A673 (cell line): ENCODE measurements at places on chromosomes 11 and 22. TPM values are rescaled to one million over a fixed set of nuclear protein-coding genes. Genes with fewer than 3 reads are reported as not detected.

DNA sequence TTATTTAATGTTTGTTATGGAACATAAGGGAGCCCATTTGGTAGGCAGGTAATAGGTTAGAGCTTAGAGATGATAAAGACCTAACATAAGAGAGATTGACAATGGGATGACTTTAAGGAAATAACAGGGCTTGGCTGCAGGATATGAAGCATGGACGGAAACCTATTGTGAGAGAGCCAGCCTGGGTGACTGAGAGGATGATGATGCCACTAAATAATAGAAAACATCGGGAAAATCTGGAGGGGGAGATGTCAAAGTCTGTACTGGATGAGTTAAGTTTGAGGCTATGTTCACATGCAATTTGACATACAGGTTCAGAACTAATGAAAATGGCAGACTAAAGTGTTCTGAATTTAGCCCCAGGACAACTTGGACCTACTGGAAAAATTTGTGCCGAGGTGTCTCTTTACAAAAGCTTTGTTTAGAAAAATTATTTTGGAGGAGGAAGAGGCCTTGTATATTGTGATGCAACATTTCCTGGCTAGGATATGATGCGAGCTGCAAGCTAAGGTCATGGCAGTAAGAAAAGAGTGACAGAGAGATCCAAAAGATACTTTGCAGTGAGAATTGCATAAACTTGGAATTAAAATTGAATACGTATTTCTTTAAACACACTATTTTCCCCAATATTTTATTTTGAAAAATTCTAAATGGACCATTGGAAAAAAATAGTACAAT lies 339.3 kb upstream of the PLET1 start:
- H3K4me1 ChIP-seq, result peaks cover 13% of the 10 kb centered on the region
- no peaks in the 10 kb centered on the region for H3K36me3 ChIP-seq
- no peak overlapping the region for H3K27ac ChIP-seq
- DNase-seq, result no peak
- no peaks in the 10 kb centered on the region for H3K27me3 ChIP-seq
- H3K4me3 ChIP-seq, result no peak overlapping the region

TREH gene
- not detected in 2 replicates for total RNA-seq

GRCh38 chr11:95917193-95918036 lies 6.5 kb downstream of the MTMR2 start:
- no peak overlapping the region for H3K4me3 ChIP-seq
- no peak for DNase-seq

DNA sequence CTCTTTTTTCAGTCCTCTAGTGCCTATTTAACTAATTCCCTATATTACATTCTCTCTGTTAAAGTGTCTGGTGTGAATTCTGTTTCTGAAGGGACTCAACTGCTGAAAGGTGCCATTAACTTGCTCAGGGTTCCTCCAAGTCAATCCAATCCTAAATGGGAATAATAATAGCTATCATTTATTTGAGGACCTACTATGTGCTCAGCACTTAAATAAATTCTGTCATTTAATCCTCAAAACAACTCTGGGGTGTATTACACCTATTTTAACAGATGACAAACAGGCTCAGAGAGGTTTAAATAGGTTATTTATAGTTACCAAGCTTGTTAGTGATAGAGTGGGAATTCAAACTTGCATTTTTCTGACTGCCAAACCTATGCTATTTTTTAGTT lies 40.6 kb upstream of the POLD3 start:
- no peaks in the 10 kb centered on the region for H3K27me3 ChIP-seq
- no peak for DNase-seq
- no peaks in the 10 kb centered on the region for H3K36me3 ChIP-seq
- H3K4me3 ChIP-seq, result no peak overlapping the region

MLC1 gene
- total RNA-seq, result 0.37 and 0.75 TPM in 2 replicates

FIBIN gene
- 0.15 TPM in 1 of 2 replicates, not detected in the other for total RNA-seq

SRRD gene
- 28.8 and 33.9 TPM in 2 replicates for total RNA-seq

DNA sequence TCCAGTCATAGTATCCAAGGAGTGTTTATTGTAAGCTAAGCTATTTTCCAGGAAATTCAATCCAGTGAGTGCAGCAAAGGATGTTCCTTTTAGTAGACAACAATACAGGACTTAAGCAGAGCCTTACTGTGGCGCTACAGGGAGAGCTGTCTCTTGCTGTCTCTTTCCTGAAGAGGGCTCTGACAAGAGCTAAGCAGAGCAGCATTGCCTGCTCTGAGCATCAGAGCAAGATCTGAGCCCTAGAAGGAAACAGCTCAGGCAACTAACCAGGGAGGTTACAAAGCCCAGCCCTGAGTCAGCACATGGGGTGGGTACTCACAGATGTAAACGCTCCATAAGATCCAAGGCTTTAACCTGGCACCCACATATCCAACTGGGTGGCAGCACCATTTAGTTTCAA lies 8.0 kb downstream of the LAYN start:
- no peaks in the 10 kb centered on the region for H3K27me3 ChIP-seq
- no peak for DNase-seq
- no peaks in the 10 kb centered on the region for H3K4me1 ChIP-seq
- H3K4me3 ChIP-seq, result no peak overlapping the region

GRCh38 chr22:49204599-49205482 lies 622.8 kb downstream of the BRD1 start:
- no peaks in the 10 kb centered on the region for H3K27me3 ChIP-seq
- no peak overlapping the region for H3K4me3 ChIP-seq
- H3K4me1 ChIP-seq, result peaks cover 19% of the 10 kb centered on the region
- no peak overlapping the region for H3K27ac ChIP-seq
- no peaks in the 10 kb centered on the region for H3K36me3 ChIP-seq
- DNase-seq, result no peak

GRCh38 chr22:28544431-28544868 lies 135.2 kb downstream of the TTC28 start:
- no peaks in the 10 kb centered on the region for H3K27me3 ChIP-seq
- H3K36me3 ChIP-seq, result no peaks in the 10 kb centered on the region
- H3K4me1 ChIP-seq, result peaks cover 10% of the 10 kb centered on the region
- no peak overlapping the region for H3K27ac ChIP-seq
- no peak for DNase-seq
- H3K4me3 ChIP-seq, result no peak overlapping the region

ANKK1 gene
- total RNA-seq, result 0.39 and 0.43 TPM in 2 replicates

DNA sequence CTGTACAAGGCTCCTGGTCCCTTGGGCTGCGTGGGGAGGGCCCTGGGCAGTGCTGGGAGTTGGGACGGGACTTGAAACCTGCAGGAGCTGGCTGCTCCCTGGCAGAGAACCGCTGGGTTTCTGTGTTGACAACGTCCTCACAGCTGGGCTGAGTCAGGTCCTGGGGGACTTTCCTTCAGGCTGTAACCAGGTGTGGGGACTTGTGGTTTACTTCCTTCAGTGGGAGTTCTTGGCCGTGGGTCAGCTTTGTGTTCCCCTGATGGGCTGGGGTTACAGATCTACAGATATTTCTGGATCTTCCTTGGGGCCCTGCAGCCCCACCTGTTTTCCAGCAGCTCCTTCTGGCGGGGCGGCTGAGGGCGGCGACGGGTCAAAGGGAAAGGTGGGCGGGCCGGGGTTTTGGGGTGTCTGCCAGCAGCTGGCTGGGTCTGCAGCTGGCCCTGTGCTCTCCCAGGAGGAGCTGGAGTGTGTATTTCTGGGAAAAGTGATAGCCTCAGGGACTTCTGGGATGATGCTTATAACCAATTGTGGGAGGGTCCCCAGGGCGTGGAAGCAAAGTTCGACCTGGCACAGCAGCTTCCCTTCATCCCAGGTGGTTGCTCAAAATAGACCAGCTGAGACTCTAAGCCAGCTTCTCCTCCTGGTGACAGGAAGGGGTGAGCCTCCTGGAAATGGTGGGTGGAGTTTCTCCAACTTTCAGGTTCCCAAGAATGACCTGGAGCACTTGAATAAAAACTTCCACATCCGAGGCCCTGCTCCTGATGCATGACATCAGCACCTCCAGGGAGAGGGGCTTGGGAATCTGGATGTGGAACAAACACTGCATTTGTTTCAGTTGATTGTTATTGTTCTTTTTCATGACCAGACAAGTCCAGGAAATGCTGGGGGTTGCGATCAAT lies 19.1 kb downstream of the ST14 start:
- H3K36me3 ChIP-seq, result no peaks in the 10 kb centered on the region
- H3K4me1 ChIP-seq, result no peaks in the 10 kb centered on the region
- no peak overlapping the region for H3K4me3 ChIP-seq
- H3K27ac ChIP-seq, result no peak overlapping the region

DNA sequence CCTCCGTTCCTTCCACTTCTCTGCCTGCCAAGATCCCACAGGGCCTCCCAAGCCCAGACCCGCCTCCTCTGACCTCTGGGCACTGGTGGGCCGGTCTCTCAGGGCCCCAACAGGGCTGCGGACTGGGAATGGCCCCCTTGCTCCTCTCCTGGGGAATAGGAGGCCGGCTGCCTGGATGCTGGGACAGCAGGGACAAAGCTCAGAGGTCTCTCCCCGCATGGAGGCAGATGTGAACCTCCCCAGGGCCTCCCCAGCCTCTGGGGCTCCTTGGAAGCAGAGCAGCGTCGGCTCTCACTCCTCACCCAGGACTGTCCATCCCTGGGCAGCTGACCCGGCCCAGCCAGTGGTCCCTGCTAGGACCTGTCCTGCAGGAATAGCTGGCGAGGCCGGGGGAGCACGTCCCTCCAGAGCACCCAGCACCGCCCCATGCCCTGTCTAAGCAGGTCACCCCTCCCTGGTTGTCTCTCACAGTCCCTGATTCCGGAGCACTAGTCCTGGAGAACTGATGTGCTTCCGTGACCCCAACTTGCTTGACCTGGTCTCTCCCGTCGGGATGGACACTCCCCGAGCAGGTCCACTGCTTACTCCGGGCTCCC lies 85.8 kb downstream of the RTL6 start:
- no peaks in the 10 kb centered on the region for H3K36me3 ChIP-seq
- H3K4me1 ChIP-seq, result no peaks in the 10 kb centered on the region
- no peak overlapping the region for H3K4me3 ChIP-seq
- no peak overlapping the region for H3K27ac ChIP-seq
- no peaks in the 10 kb centered on the region for H3K27me3 ChIP-seq
